ENCODE measurements at places on chromosomes 5 and 9.

- no peak for DNase-seq
Observed at GRCh38 chr5:139949710-139950109, 93.4 kb downstream of the NRG2 start.

DNA sequence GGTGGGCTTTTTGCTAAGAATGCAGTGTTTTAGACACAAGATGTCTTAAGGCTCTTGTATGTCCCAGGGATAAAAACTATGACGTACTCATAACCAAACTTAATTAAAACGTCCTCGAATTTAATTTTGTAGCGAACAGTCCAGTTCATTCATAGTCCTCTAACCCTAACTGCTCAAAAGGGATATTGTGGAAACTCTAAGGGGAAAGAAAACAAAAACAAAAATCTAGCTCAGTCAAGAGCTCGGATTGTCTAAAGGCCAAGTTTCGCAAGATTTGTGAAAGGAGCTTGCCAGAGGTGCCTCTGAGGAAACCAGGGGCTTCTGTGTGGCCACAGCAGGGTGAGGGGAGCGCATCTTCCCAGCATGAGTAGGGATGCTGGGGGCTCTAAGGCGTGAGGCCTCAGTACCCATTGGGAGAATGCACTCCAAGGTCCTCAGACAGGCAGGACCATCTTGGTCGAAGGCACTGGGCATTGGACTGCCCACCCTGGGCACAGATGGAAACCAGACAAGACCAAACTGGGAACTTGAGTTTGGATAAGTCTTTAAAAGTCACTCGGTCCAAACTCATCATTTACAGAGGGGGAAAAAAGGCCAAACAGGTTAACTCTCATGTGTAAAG is 71.8 kb downstream of the PRRT1B start:
- DNase-seq = no peak

GRCh38 chr9:37398464-37399025 is 24.0 kb upstream of the GRHPR start:
- no peak for DNase-seq

- no peak for DNase-seq
Observed at GRCh38 chr5:10573487-10574145, 9.7 kb downstream of the ANKRD33B start.

DNA sequence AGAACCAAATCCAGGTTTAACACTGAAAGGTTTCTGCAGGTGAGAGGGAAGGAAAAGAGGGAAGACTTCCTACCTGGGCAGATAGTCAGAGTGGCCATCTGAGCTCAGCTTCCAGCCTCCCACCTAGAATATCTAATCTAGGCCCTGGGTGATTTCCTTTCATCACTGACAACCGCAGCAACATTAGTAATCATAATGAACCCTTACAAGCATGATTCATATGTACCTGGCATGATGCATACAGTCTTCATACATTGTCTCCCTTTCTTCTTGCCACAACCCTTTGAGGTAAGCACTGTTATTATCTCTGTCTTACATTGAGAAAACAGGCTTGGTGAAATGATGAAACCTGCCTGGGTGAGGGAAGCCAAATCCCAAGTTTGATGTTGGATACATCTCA is 13.5 kb downstream of the AFAP1L1 start:
- no peak for DNase-seq

DNA sequence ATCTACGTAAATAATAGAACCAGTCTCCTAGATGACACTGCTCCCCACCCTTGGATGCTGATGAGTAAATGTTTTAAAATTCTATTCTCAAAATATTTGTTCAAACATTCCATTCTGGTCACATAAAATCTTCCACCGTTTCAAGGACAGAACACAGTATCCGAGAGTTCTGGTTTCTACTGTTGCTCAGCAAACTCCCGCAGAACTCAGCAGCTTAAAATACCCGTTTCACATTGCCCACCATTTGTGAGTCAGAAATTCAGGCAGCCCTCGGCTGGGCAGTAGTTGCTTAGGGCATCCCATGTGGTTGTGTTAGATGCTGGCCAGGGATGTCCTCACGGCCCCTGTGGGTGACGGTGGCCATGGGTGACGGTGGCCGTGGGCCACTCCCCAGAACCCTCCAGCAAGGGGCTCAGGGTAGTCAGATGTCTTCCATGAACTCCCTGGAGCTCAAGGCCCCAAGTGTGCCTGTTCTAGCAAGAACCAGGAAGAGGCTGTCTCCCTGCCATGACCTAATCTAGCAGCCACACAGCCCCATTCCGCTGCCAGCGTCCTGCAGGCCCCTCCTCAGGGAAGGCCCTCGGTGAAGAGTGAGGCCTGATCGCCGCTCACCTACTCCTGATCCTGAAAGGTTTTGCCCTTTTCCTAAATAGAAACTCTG is 17.4 kb downstream of the MGAT1 start:
- DNase-seq = no peak

- no peak for DNase-seq
Observed at GRCh38 chr9:92196909-92197308, 81.7 kb upstream of the SPTLC1 start.

GRCh38 chr5:137263371-137264005 is 235.6 kb downstream of the SPOCK1 start:
- DNase-seq = no peak

DNA sequence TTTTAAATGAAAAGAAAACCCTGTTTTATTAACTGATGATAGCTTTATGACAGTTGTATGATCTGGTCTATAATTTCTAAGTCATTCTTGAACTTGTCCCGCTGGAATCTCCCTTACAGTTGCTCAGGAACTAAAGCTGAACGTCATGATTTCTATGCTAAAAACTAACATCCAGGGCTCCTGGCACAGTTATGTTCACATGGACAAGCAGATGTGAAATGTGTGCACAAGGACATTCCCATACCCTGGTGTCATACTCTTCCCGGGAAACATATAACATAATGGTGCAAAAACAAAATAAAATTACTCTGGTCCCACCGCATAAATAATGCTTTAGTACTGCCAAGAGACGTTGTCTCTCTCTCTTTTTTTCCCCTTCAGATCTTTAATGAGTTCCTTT is 134.9 kb downstream of the PRDM6 start:
- DNase-seq = no peak

DNA sequence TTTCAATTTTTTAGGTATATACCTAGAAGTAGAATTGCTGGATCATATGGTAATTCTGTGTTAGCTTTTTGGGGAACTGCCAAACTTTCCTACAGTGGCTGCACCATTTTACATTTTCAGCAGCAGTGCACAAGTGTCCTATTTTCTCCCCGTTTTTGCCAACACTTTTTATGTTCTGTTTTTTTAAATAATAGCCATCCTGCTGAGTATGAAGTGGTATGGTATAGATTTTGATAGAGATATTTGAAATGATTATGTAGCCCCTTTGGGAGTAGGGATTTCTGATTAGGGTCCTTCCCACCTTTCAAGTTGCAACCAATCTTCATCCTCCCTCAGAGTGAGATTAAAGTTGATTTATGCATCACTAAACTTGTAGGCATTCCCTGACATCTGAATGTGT is 76.5 kb downstream of the ARHGEF28 start:
- DNase-seq = no peak

DNA sequence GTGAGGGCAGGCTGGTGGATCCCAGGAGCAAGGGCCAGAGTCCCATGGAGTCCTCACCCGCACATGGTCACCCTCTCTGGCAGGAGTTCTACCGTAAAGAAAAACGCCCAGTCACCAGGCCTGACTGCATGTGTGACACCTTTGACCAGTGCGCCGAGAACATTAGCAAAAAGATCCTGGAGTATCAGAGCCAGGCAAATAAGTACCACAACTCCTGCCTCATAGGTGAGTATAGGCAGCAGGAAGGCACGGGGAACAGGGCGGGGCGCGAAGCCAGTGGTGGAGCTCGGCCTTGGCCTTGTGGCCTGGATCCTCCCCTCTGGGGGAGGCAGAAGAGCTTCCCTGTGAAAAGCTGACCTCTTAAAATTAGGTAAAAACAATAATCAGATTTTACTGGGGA is 45.4 kb upstream of the TDRD7 start:
- no peak for DNase-seq

- no peak for DNase-seq
Observed at GRCh38 chr5:16852251-16853005, 83.7 kb downstream of the MYO10 start.

DNA sequence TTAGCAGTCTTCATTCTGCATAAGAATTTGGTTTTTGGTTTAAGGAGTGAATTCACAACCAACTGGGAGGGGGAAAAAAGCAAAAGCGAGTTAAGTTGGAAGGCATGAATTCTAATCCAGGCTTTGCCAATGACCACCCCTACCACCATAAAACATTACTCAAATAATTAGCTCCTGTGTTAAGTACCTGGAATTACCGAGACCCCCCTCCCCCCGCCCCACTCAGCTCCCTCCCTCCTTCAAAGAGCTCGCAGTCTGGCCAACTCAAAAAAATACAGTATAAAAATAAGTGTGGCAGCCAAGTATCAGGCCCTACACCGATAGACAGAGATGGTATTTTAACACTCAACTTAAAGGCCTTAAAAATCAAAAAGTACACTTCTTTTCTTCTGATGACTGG is 492 bp downstream of the ATG12 start:
- DNase-seq = no peak

- no peak for DNase-seq
Observed at GRCh38 chr5:172779691-172780341, 8.8 kb upstream of the DUSP1 start.

- DNase-seq = no peak
Observed at GRCh38 chr5:180689071-180689694, 39.8 kb upstream of the FLT4 start.

GRCh38 chr5:107670932-107671741 is at the start of gene EFNA5:
Gene EFNA5, minus strand, starts transcription at chr5:107670937.
- DNase-seq = no peak

- peak; percentile 36 for DNase-seq
Observed at GRCh38 chr9:125759764-125760129, 12.6 kb downstream of the PBX3 start.

GRCh38 chr9:88538311-88539085 is 3.5 kb downstream of the NXNL2 start:
- no peak for DNase-seq

DNA sequence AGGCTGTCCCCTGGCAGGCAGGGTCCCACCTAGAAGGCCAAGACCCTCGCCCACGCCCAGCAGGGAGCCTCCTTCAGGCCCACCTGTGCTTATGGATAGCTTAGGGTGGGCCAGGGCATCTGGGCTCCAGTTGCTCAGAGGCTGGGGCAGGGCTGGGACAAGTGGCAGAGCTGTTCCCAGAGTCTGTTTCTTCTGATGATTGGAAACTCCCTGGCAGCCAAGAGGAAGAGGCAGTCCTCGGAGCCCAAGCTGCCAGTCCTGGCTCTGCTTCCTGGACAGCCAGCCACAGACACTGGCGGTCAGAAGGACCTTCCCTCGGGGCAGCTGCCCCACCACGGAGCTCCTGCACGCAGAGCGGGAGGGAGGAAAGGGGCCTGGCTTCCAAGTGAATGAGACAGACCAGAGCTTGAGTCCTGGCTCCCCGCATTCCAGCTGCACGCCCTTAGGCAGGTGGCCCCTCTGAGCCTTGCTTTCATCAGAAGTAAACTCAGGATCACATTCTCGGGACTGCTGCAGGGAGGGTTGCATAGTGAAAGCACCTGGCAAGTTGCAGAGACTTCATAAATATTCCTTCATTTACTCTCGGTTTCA is 37.9 kb upstream of the GABRP start:
- no peak for DNase-seq

DNA sequence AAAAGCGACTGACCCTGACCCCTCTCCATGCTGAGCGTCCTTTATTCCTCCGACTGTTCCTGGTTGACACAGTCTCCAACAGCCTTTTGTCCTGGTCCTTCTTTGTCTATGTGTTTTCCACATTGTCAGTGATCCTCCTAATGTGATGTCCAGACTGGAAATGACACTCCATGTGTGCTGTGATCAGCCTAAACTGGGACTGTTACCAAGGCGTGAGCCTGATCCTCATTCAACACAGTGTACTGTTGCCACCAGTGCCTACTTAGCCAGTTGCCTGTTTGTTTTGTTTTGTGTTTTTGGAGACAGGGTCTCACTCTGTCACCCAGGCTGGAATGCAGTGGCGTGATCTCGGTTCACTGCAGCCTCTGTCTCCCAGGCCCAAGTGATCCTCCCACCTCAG is 192.1 kb downstream of the GOLPH3 start:
- no peak for DNase-seq

DNA sequence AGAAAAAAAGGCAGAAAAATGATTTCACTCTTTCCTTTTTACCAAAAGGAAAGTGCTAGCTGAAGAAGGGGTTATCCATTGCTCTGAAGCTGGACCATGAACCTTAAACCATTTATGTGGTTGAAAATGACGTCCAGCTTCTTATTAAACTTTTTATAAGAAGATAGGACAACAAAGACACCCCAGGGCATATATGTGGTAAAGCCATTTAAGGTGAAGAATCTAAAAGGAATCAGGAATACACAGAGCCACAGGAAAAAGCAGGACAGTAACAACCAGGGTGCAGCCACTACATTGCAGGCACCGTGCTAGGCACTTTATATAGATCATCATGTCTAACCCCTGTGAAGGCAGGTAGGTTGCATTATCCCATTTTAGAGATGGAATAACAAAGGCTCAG is 42.1 kb downstream of the RASEF start:
- no peak for DNase-seq

DNA sequence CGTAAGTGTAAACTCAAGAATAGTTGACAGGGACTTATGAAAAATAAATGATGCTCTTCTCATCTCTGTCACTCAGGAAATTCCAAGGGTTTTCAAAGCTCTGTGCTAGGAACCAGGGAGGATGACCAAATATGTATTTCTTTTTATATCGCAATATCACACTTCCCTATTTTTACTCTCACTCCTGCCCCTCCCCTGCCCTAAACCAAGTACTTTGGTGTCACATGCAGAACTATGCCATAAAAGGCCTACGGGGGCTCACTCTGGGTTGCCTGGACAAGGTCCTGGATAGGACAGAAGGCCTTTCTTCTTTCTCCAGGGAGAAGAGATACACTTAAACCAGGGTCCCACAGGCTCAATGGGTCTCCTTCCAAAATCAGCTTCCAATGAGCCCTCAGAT is 8.3 kb upstream of the RETREG1 start:
- no peak for DNase-seq

- no peak for DNase-seq
Observed at GRCh38 chr9:110828264-110828663, 159.7 kb downstream of the MUSK start.

GRCh38 chr9:2231829-2232228 is 216.7 kb downstream of the SMARCA2 start:
- no peak for DNase-seq

DNA sequence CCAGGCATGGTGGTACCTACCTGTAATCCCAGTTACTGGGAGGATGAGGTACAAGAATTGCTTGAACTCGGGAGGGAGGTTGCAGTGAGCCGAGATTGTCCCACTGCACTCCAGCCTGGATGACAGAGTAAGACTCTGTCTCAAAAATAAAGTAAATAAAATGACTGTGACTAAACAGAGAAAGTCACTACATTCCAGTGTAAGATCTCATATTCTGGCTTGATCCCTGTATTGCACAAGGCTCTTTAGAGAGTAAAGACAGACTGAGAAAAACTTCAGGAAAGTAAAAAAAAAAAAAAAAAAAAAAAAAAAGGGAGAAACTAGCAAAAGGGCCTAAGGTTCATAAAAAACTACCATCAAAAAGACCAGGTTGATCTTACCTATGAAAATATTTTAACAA is 106.6 kb upstream of the PJA2 start:
- no peak for DNase-seq

GRCh38 chr5:55969956-55970355 is 24.8 kb downstream of the IL6ST start:
- no peak for DNase-seq

GRCh38 chr5:8953016-8953415 is 592.9 kb downstream of the SEMA5A start:
- DNase-seq = no peak

All from NCI-H1092 (cell line).